Astrocyte (in vitro differentiated cells and primary cell): ENCODE measurements at places on chromosomes 1 and 21. TPM values are rescaled to one million over a fixed set of nuclear protein-coding genes. Genes with fewer than 3 reads are reported as not detected.

Gene PTGER3
- 0.64 and 1.1 TPM in 2 replicates for total RNA-seq

Gene MMP23B
- total RNA-seq = 40.1 and 40.7 TPM in 2 replicates

DNA sequence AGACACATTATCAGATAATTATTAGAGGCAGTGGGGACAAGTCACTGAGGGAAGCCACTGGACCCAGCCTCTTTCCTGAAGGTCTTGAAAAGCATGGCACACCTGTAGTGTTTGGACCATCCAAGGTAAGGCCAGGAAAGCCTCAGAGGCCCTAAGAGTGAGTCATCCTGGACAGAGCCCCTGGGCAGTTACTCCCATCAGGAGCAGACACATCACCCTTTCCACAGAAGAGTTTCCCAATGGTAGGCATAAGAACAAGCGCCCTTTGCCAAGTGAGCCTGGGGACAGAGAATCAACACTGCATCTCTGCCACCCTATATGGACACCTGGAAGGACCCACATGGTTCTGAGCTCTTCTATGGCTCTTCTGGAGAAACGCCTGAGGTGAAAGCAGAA, 136.0 kb downstream of the PLXNA2 start:
- DNase-seq = no peak

DNA sequence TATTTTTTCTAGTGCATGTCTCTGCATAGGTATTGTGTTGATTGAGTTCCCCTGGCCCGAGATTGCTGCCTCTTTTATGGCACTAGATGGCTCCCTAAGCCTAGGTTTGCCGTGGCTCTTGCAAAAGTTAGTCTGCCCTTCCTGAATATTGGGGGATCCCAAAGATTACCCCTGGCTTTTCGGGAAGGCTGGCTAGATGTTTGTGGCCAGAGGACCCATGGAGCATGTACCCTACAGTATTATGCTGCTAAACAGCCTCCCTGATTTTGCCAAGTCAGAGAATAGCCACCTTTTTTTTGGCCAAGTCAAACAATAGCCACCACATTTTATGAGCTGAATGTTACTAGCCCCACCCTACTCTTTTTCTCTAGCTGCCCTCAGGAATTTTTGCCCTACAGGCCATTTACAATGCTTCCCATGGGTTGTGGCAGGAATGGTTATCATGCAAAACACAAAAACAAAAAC, 343.2 kb downstream of the OLFM3 start:
- DNase-seq = no peak
